Foreskin melanocyte (primary cell): ENCODE measurements at places on chromosomes 6 and 20.
A peak's percentile ranks its signal among the peaks of the same experiment; 100 is the strongest.

DNA sequence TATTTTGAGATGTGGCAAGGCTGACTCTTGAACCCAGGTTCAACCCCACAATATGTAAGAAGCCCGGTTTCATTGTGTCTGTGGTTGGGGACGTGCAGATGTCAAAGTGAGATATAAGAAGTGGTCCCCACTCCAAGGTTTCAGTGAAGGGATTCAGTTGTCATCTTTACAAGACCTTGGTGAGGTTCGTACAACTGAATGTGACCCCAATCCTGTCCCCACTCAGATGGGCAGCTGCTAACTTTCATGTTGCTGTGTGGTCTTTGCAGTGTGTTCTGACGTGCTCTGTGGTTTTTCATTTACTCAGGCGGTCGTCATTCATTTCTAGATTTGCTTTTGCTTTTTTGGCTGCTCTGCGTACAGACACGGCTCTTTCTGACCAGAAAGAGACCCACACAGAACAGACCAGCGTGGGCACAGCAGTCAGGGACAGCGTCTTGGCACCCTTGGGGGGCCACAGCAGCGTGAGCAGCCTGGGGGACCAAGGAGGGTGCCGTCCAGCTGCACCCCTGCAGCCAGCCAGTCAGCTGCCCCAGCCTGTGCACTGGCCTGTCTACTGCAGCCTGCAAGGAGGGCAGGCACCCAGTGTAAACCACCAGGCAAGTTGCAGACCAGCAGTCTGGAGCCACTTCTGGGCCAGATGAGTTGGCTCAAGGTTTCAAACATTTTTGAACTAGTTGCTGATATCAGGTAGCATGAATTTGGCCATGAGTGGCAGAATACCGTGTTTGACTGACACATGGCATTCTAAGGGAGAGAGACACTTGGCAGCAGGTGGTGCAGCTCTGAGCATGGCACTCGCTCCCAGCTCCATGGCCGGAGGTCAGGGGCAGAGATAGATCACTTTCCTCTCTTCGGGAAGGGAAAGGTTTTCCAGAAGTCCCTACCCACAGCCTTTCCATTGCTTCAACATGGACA lies 49.4 kb upstream of the IRF4 start:
- DNase-seq: no peak

- DNase-seq: no peak
Measured at GRCh38 chr6:34238585-34239499, 2.2 kb downstream of the HMGA1 start.

DNA sequence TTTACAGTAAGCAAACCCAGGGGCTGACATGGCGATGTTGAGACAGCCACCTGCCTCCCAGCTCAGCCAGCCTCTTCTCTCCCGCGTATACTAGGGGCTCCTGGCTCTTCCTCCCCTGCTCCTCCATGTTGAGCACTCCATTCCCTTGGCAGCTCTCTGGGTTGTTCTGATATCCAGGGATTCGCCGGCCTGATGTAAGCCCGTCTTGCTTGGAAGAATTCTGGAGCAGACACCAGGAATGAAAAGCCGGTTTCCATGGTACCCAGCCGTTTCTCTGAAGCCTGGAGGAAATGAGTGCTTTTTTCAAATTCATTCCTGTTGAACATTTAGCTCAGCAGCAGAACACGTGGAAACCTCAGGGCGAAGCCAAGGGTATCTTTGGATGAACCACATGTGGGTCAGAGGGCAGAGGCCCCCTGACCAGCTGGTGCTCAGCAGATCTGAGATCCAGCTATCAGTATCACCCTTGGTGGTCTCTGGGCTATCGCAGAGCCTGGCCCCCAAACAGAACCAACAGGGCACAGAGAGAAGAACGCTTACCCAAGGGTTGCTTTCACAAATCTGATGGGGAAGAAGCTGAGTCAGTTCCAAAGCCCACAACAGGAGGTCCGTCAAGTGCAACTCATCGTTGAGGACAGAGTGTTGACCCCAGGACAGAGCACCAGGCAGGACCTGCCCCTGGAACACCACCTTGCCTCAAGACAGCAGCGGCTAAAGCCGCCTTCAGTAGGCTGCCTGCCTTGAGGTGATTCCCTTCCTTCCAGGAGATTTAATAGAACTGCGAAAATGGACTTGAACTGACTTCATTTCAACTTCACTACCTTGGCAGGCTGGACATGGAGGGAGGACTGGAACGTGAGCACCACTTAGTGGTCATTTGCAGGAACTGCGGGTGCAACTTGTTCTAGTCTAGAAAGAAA lies 96.1 kb upstream of the RIN2 start:
- peak; percentile 41 for DNase-seq

DNA sequence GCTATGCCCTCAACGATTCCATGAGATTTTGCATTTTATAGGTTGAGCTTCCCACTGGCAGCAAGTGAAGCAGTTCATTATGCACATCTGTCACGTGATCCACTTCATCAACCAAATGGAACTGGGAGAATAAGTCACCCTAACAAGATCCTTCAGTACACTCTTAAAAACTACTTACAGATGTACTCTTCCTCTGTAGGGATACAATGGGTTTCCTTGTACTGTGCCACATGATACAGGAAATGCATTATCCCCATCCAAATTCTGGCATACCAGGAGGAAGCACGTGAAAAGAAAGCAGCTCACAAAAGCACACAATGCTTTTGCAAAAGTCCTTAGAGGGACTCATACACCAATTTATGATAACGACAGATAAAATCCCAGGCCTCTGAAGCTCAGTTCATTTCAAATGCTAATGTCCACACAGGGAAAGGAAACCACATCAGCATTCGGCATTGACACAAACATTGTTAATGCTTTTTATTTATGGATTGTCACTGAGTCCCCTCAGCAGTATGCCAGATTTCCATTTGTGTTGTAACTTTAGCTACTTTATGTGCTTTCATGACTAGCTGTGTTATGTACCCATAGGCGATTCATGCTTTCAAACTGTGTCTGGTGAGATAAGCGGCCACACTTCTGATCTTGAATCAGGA lies 58.1 kb upstream of the REV3L start:
- DNase-seq: peak; percentile 100

DNA sequence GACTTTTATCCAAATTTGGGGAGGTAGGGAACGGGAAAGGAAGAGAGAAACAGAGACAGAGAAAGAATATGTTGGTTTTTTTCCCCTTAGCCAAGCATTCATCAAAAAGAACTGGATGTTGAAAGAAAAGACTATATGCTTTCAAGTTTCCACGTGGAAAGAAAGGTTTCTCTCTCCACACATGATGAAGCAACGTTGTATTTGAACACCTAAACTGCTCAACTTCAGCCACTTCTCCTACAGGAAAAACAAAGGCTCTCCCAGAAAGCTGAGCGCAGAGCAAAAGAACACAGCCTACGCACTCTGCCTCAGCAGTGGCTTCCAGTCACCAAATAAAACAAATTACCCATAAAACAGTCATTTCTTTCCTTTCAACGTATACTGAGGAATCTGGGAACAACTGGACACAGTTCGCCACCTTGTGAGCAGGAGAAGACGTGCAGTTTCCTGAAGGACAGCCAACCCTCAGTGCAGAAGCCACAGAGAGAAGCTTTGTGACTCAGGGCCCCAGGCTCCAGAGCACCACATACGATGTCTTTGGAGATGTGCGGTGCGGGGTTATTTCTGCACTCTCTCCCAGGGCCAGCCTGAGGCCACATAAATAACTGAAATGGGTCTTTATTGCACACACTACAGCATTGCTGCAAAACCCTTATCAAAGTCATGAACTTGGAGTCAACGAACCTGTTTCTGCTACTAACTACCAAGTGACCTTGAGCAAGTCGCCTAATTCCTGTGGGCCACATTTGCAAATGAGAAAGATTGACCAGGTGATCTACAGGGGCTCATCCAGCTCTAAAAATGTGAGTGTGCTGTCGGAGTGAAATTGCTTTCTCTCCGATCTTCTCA lies 10.1 kb downstream of the IL17F start:
- peak; percentile 63 for DNase-seq

DNA sequence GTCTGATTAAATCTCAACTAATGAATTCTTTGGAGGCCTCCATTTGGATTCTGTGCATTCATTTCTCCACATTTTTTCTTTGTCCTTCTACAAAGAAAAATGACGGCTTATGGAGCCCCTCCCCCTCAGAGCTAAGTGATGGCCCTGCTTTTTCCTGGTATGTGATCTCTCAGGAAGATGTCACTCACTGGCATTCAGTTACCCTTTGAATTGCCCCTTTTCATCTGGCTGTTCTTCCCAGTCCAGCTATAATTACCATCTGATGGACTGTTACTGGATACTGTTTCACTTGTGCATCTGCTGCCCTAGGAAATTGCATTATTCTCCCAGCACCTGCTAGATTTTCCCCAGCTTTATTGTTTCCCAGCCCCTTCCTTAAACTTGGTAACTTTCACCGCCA lies 151.9 kb downstream of the CFAP61 start:
- no peak for DNase-seq

- DNase-seq: peak; percentile 99
Measured at GRCh38 chr6:146913842-146914488, 290.3 kb upstream of the STXBP5 start.

- no peak for DNase-seq
Measured at GRCh38 chr6:19333936-19334335, 503.2 kb upstream of the ID4 start.

DNA sequence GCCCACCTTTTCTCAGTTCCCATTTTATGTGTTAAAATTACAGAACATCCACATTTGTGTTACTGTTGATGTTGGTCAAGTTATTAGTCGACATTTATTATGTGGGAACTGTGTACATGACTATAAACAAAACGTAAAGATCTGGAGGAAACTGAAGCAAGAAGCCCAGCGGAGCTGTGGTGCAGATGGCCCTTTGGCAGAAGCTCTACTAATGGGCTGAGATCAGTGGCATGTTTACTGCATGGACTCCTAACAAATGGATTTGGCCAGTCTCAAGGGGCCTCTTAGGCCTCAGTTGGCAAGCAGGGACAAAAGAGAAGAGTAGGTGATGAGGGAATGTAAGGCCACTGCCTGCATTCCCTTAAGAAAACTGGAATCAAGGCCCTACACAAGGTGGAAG lies 282.1 kb upstream of the TCF21 start:
- DNase-seq: no peak

- DNase-seq: no peak
Measured at GRCh38 chr6:12037798-12038197, 25.7 kb downstream of the HIVEP1 start.

- DNase-seq: no peak
Measured at GRCh38 chr6:138492871-138493270, 6.4 kb downstream of the NHSL1 start.

GRCh38 chr6:8229915-8230756 lies 127.8 kb upstream of the EEF1E1 start:
- no peak for DNase-seq

DNA sequence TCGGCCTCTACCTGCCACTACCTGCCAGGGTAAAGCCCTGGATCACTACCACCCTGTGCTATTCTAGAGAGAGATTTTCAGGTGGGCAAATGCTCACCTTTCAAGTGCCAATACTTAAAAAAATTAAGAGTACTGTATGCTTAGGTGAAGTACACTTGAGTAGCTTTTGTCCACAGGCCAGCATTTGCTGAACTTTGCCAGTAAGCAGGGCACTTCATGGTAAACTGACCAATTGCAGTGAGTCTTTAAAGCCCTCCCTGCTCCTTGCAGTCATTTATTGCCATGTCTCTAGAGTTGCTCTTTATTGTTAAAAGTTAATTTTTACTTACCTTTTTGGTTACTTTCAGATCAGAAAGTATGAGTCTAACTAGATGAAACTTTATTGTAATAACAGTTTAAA lies 58.5 kb downstream of the PLAGL1 start:
- DNase-seq: no peak

- no peak for DNase-seq
Measured at GRCh38 chr6:152642578-152643375, 5.6 kb upstream of the SYNE1 start.

- DNase-seq: peak; percentile 68
Measured at GRCh38 chr6:33824461-33825154, 20.8 kb upstream of the MLN start.

- DNase-seq: no peak
Measured at GRCh38 chr6:87261534-87261933, 60.9 kb upstream of the SMIM8 start.

DNA sequence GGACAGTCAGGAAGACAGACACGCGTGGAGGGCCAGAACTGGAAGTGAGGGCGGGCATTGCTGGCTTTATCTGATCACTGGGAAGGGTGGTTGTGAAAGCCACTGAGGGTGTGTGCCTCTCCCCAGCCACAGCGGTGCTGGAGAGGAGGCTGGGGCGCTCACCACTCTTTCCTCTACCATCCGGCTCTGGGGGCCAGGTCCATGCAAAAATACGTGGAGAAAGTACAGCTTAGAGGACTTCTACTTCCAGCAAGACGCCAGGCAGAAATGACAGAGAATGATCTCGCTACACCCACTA lies 148.8 kb upstream of the RPS6KA2 start:
- no peak for DNase-seq

GRCh38 chr20:63556873-63557478 lies 3.0 kb downstream of the FNDC11 start:
- no peak for DNase-seq

GRCh38 chr6:11366183-11366933 lies 133.9 kb upstream of the NEDD9 start:
- no peak for DNase-seq

- no peak for DNase-seq
Measured at GRCh38 chr6:158694913-158695312, 45.1 kb downstream of the SYTL3 start.

GRCh38 chr20:40687384-40688128 lies 1.5 kb downstream of the MAFB start:
- DNase-seq: no peak

DNA sequence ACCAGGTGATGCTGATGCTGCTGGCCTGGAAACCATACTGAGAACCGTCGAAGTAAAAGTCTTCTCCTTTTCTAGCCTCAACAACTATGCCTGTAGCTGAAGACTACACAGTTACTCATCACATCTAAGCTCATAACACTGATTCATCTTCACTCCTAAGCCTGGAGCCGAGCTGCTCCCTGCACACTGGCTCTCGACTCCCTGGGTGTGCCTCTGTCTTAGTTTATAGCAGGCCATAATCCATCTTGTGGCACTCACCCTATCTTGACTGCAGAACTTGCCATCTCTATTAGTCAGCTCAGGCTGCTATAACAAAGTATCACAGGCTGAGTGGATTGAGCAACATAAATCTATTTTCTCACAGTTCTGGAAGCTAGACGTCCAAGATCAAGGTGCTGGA lies 191.0 kb downstream of the UNC5CL start:
- DNase-seq: no peak

DNA sequence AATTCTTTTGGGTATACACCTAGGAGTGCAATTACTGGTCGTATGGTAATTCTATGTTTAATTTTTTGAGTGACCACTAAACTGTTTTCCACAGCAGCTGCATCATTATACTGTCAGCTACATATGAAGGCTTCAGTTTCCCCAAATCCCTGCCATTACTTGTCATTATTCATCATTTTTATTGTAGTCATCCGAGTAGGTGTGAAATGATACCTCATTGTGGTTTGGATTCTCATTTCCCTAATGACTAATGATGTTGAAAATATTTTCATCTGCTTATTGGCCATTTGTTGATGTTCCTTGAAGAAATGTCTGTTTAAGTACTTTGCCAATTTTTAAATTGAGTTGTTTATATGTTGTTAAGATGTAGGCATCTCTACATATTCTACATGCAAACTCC lies 633.6 kb upstream of the IMPG1 start:
- no peak for DNase-seq

- no peak for DNase-seq
Measured at GRCh38 chr20:40488401-40488800, 200.6 kb downstream of the MAFB start.

- no peak for DNase-seq
Measured at GRCh38 chr6:90233994-90234393, 62.6 kb downstream of the BACH2 start.

- no peak for DNase-seq
Measured at GRCh38 chr20:32230707-32231106, 23.0 kb downstream of the POFUT1 start.
